Stimulated activated CD8-positive, alpha-beta memory T cell treated with anti-CD3 and anti-CD28 coated beads, Interleukin-4, amount 100 ng/mL, for 1 hour (primary cell): ENCODE measurements at places on chromosomes 12 and 14.

GRCh38 chr12:76409074-76409473 is 60.9 kb upstream of the BBS10 start:
- DNase-seq: no peak

DNA sequence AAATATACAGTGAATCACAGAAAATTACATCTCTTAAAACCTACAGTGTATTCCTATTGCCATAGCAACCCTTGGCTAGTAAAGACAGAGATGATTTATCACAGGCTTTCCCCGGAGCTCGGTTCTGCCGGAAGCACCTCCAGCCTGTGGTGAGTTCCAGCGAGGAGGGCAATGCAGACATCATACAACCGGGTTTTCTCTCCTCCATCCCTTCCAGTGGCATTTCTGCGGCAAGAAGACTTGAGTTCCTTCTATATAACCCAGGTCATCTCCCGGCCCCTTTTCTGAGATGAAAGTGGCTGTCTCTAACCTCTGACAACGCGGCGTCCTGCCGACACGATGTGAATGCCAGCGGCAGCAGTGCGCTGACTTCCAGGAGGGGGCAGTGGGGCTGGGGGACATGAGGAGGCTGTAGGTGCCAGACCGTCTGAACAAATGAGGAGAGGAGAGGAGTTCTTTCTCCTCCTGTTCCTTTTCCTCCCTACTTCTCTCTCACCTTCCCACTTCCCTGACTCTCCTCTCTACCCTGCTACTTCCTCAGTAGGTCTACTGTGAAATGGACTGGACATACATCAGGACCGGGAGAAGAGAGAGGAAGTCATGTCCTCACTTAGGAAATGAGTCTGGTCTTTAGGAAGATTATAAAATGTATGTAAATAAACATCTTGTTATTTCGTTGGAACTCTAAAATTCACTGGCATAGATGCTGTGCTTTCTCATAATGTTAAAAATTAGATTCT is 68.6 kb upstream of the MAX start:
- peak; percentile 9 for DNase-seq

DNA sequence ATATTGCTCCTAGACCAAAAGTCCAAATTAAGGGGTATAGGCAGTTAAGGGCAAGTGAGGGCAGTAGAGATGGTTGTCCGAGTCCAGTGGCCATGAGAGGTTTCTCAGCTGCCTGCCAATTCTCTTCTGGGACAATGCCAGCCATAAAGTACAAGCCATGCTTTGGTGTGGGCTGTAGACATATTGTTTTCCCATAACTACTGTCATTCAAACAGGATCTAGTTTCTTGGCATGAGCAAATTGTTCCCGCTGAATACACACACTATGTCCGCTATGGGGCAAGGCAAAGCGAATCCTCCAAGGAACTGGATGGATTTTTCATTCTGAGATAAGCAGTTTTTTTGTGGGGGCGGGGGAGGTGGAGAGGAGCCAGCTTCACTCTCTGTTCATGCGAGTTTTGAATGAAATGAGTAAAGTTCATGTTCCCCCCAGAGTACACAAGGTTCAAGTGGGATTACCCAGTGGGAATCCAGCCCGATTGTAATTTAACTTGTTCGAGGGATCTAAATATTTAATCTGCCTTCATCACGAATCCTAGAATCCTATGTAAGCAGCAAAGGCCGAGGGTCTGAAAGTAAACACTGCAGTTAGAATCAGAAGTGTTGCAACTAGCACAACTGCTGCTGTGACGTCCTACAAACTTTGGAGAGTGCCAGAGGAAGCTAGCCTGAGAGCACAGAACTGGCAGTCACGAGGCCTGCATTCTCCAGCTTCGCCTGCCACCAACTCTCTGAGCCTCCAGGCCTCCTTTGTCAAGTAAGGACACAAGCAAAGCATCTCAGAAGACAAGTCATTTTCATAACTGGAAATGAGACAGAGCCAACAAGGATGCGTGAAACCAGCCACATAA is 137.0 kb downstream of the CRADD start:
- DNase-seq: no peak

GRCh38 chr12:47819138-47819895 is 386 bp downstream of the HDAC7 start:
- DNase-seq: no peak

GRCh38 chr12:4001841-4002240 is 128.6 kb upstream of the PARP11 start:
- no peak for DNase-seq

DNA sequence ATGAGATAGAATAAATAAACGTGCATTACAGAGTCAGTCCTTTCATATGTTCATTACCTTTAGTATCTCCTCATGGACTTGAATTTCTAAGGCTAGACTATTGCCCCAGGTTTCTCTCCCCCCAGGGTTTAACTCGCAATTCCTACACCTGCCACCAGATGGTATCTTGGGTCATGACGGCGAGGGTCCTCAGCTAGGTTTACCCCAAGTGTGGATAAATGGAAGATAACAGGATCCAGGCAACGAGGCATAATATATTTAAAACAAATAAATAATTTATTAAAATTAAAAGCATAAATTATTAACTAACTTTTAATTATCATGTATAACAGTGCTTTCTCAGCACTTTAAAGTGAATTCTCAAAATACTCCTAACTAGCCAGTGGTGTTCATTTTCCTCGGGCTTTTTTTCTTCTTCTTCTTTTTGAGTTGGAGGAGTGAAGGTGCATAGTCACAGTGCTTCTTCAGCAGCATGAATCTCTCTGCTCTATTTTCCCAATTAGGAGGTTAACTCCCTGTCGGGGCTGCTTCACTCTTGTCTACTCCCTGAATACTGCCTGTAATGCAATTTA is 243.5 kb upstream of the CAND1 start:
- DNase-seq: no peak

- no peak for DNase-seq
Observed at GRCh38 chr12:106048676-106049075, 90.1 kb downstream of the NUAK1 start.

DNA sequence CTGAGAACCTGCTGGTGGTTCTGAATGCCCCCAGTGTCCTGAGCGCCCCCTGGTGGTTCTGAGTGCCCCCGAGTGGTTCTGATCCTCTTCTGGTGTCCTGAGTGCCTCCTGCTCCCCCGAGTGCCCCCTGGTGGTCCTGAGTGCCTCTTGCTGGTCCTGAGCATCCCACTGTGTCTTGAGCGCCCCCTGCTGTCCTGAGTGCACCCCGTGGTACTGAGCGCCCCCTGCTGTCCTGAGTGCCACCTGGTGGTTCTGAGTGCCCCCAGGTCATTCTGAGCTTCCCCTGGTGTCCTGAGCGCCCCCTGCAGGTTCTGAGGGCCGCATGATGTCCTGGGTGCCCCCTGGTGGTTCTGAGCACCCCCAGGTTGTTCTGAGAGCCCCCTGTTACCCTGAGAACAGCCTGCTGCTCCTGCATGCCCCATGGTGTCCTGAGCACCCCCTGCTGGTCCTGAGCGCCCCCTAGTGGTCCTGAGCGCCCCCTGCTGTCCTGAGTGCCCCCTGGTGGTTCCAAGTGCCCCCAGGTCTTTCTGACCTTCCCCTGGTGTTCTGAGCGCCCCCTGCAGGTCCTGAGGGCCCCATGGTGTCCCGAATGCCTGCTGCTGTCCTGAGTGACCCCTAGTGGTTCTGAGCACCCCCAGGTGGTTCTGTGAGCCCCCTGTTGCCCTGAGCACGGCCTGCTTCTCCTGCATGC is 1165.4 kb downstream of the TMEM121 start:
- DNase-seq: peak; percentile 10

GRCh38 chr12:104534857-104535248 is 78.1 kb downstream of the CHST11 start:
- no peak for DNase-seq

- no peak for DNase-seq
Observed at GRCh38 chr14:61433169-61433568, 111.8 kb downstream of the PRKCH start.

GRCh38 chr14:73777420-73777819 is 63.2 kb upstream of the PNMA1 start:
- no peak for DNase-seq

DNA sequence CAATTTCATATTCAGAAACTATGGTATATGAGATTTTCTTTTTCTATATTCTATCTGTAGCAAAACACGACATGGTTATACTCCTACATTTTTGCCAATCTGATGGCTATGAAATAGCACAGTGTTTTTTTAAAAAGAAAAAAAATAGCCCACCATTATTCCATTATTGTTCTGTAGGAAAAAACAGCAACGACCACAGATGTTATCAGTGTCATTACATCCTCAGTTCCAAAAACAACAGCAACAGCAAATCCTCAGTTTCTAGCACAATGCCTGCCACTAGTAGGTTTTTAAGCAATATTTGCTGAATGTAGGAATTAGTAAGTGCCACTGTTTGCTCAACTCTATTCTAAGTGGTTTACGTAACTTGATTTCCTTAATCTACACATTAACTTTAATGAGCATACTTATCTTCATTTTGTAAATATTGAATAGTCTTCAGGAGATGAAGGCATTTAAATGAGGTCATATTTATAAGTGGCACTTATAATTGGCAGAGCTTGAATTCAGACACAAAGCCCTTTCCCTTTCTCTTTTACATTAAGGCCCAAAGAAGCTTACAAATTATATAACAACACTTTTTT is 8.3 kb downstream of the RNASE6 start:
- no peak for DNase-seq

- no peak for DNase-seq
Observed at GRCh38 chr12:93358058-93358457, 19.7 kb upstream of the NUDT4 start.

DNA sequence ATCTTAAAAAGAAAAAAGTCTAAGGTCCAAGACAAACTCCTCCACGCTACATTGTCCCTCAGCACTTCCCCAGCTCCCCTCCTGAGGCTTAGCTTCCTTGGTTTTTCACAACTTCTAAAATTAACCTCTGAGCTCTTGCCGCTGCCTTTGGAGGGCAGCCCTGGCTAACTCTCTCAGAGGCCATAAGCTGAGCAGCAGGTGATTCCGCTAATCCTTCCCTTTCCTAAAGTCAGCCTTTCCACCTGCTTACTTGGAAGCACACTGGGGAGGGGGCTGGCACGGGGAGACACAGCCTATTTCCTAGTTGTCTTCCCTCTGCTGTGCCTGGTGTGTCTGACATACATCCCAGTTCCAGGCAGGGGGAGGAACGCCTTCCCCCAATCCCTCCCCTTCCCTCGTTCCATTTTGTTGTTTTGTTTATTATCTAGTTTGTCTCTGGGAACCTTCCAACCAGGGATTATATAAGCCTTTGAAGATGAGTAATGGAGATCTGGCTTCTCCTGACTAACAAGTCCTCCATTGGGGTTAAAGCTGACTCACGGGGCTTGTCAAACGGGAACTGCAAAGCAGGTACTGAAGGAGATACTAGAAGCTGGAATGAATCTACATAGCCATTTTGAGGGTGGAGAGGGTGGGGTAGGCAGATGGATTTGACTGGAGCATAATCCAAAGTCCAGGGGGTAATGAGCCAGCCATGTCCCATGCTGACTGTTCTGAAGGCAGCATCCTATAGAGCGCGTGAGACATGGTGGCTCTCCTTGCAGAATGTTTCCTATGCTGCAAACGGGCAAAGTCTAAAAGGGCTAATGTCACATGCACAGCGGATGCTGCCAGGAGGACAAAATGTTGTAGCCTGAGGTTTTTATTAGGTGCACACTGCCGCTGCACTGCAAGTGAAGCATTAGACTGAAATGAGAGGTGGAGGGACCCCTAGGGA is 230.8 kb downstream of the FOXN3 start:
- no peak for DNase-seq

GRCh38 chr12:48022180-48022521 is 17.9 kb upstream of the COL2A1 start:
- DNase-seq: no peak

DNA sequence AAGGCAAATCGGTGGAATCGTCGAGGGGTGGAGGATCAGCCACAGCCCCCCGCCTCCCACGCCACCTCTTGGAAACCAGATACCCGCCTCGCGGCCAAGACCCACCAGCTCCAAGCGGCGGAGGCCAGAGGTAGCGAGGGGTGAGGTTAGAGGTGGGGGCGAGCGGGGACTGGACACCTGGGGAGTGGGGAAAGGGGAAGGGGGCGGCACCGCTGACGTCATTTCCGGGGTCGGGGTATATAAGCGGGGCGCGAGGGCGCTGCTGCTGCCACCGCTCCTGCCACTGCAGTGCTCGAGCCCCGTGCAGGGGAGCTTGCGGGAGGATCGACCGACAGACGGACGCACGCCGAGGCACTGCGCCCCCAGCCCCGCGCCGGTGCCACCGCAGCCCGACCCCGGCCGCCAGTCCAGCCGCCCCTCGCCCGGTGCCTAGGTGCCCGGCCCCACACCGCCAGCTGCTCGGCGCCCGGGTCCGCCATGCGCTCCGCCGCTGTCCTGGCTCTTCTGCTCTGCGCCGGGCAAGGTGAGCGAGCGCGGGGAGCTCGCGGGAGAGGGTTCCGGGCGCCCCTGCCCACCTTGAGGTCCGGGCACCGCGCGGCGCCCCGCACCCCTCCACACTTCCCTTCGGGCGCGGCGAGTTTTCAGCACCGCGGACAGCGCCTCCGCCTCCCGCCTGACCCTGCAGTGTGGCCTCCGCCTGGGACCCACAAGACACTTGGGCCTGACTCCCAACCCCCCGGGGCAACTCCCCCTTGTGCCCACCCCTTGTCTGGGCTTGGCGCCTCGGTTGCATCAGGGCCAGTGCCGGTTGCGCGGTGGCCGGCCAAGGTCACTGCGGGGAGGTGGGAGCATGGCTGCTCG is at the start of gene CHGA:
Gene CHGA (plus strand): TSS at position 268 of the 861 bp plus-strand sequence. CDS start 210 bp downstream, at position 478.
- peak; percentile 13 for DNase-seq

DNA sequence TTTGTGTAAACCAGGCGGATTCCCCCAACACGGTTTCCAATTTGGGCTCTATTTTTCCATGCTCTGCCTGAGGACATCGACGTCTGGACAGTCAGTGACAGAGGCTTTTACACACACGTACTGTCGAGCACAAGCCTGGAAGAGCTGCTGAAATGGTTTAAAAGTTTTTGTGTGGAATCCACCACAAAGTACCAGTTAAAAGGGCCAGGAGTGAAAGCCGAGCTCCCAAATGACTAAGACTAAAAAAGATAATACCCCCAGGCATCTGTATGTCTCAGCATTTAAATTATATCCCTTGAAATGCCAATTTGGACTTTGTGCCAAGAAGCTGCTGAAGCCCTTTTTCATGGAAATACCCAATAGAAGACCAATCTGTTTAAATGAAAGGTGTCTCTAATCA is 173.2 kb downstream of the EGLN3 start:
- DNase-seq: no peak

DNA sequence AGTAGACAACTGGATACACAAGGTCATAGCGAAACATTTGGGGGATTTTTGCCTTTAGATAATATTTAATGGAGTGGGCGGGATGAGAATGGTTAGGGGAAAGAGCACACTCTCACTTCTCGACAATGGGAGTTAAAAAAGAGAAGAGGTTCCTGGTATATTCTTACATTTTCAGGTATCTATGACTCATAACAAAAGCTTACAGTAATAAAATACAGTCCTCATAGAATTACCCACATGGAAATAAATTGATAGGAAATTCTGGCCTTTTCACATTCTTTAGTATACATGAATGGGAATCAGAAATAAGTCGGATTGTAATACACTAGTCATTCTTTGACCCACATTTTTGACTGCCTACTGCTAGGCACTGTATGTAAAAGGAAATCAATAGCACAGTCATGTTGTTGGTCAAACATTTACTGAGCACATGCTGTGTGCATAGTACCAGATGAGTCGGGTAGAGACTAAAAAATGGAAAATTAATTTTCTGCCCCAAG is 8.2 kb upstream of the CRADD start:
- no peak for DNase-seq

- DNase-seq: no peak
Observed at GRCh38 chr14:50475460-50475859, 56.9 kb downstream of the MAP4K5 start.

GRCh38 chr14:54329082-54329695 is 67.6 kb upstream of the CDKN3 start:
- DNase-seq: no peak

- DNase-seq: no peak
Observed at GRCh38 chr12:80593766-80594165, 113.7 kb upstream of the MYF6 start.
